Activated T-helper 9 cell treated with anti-CD3 and anti-CD28 coated beads, Interleukin-2, amount 50 U/mL, for 16 hours (primary cell): ENCODE measurements at places on chromosomes 1 and 21.
A peak's percentile ranks its signal among the peaks of the same experiment; 100 is the strongest.

DNA sequence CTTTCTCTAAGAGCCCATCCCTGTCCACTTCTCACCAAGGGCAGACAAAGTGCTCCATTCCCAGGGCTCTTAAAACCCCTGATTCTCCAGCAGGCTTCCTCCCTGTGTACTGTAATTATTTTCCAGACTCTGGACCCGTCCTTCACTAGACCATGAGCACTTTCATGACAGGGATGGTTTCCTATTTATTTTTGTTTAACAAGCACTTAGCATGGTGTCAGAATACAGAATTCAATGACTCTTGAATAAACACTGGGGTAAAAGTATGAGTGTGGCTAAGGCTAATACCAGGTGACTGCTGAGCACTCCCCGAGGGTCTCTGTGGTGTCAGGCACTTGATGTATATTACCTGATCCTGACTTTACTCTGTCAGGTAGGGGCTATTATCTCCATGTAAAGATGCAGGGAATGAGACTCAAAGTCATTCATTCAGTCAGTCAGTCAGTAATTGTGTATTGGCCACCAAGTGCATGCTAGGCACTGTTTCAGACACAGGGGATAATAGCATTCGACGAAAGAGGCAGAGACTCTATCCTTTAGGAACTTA, 47.2 kb downstream of the C1orf21 start:
- DNase-seq = no peak

- DNase-seq = peak; percentile 21
Observed at GRCh38 chr21:44083631-44084291, 23.4 kb upstream of the PWP2 start.

- DNase-seq = no peak
Observed at GRCh38 chr1:1264868-1265272, 8.8 kb downstream of the UBE2J2 start.

DNA sequence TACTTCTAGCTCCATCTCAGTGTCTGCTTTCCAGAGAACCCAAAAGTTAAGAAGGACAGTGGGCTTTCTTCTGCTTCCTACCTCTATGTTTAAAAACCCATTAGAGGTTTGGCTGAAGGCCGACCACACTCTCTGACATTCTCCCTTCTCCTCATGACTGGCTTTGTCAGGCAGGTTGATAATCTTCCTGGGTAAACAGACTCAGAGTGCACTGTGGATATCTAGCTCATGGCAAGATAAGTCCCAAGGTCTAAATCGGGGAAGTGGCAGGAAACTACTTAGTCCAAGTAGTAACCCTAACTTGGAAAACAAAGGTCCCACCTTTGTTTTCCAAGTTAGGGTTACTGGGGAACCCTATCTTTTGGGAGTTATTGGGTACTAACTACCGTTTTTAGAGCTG, 161.9 kb upstream of the SPAG17 start:
- no peak for DNase-seq

GRCh38 chr1:157878059-157878458, 36.5 kb upstream of the CD5L start:
- no peak for DNase-seq

DNA sequence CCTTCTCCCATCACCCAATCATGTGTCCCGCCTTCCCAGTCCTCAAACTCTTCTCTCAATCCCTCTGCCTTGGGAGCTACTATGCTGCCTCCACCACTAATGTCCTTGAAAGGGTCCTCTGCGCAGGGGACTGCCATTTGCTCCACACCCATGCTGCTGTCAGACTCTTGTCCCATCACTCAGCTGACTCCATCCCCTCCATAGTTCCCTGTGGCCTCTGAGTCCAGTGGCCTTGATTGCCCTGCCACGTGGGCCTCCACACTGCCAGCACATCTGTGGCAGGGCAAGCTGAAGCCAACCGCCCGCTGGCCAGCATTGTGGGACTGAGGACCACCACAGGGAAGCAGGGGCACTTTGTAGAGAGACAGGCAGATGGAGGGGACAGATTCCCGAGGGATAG, 1.3 kb upstream of the TNNT2 start:
- no peak for DNase-seq

- no peak for DNase-seq
Observed at GRCh38 chr1:45510036-45510971, 10.2 kb downstream of the MMACHC start.

GRCh38 chr1:95852483-95853070, 618.6 kb downstream of the RWDD3 start:
- DNase-seq = no peak

DNA sequence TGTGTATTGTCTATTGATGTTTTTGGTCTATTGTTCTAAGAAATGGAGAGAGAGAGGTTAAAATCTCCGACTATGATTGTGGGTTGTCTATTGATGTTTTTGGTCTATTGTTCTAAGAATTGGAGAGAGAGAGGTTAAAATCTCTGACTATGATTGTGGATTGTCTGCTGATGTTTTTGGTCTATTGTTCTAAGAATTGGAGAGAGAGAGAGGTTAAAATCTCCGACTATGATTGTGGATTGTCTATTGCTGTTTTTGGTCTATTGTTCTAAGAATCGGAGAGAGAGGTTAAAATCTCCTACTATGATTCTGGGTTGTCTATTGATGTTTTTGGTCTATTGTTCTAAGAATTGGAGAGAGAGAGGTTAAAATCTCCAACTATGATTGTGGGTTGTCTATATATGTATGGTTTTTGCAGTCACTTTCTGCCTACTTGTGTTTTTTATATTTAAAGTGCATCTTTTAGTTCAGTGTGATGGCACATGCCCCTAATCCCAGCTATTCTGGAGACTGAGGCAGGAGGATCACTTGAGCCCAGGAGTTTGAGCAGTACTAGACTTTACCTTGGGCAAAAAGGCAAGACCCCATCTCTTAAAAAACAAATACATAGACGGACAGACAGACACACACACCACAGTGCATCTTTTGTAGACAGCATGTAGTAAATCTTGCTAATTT, 16.2 kb downstream of the C1orf159 start:
- DNase-seq = no peak

GRCh38 chr1:14321422-14321821, 277.1 kb upstream of the KAZN start:
- no peak for DNase-seq

DNA sequence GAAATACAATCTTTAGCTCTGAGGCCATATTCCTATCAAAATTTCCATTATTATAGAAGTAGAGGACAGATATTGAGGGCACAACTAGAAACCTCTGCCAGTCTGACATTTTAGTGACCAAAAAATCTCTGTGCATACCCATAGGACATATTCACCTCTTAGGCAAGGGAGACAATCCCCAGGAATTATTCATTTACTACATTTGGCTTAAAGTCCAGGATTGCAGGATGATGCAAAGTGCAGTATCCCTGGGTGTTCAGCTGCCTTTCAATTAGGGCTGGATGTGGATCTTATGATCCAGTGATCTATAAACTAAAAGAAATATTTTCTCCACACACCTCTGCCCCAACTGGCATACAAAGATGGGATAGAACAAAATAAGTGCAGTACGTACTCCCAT, 50.9 kb downstream of the PTGS2 start:
- DNase-seq = no peak

DNA sequence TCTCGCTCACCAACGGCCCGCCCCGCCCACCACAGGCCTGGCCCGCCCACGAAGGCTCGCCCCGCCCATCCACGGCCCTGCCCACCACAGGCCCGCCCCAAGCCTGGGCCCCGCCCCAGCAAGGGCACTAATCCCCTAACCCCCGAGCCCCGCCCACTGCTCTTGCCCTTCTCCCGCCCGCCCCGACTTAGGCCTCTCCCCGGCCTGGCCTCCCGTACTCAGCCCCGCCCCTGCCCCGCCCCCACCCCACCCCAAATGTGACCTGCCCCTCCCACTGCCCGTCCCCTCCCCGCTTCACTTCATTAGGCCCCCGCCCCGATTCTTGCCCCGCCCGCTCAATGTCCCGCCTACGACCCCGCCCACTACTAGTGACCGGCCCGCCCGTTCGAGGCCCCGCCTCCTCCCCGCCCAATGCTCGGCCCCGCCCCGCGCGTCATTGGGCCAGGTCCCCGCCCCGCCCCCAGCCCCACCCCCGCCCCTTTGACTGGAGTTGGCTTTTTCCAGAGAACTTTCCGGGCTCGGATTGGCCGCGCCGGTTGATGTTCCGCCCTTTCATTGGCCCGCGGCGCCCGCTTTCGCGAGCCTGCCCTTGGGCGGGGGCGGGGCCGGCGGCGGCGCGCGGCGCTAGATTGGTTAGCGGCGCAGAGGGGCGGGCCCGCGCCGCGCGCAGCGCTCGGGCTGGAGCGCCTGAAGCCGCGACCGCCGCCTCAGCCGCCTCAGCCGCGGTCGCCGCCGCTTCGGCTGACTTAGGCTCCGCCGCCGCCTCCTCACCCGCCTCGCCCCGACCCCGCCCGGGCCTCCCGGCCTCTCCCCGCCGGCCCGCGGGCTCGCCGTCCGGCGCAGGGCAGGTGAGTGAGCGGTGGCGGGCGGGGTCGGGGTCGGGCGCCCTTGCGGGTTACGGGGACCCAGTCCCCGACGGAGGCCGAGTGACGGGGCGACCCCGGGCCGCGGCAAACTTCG, at the start of gene PCBP3:
Gene PCBP3 (plus strand): TSS at position 705 of the 960 bp plus-strand sequence. CDS start 206,361 bp downstream, outside the sequence.
- peak; percentile 87 for DNase-seq

GRCh38 chr1:40625076-40625475, 40.4 kb downstream of the RIMS3 start:
- no peak for DNase-seq

DNA sequence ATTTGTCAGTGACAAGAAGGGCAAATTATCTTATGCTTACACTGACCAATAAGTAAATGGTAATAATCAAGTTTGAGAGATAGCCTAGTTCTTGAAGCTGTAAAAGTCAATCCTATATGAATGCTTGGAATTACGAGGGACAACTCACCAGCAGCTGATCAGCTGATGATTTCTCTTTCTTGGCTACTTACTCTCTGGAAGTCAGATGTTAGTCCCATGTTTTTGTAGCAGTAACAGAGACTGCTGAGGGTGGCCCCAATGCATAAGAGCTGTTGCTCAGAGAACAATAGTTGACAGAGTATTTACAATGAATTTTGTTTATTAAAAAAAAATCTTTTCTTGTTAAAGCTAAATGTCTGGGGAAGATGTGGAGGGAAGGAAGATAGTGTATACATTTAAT, 39.3 kb downstream of the CD160 start:
- no peak for DNase-seq

- DNase-seq = no peak
Observed at GRCh38 chr1:205709640-205710039, 29.3 kb upstream of the SLC45A3 start.

DNA sequence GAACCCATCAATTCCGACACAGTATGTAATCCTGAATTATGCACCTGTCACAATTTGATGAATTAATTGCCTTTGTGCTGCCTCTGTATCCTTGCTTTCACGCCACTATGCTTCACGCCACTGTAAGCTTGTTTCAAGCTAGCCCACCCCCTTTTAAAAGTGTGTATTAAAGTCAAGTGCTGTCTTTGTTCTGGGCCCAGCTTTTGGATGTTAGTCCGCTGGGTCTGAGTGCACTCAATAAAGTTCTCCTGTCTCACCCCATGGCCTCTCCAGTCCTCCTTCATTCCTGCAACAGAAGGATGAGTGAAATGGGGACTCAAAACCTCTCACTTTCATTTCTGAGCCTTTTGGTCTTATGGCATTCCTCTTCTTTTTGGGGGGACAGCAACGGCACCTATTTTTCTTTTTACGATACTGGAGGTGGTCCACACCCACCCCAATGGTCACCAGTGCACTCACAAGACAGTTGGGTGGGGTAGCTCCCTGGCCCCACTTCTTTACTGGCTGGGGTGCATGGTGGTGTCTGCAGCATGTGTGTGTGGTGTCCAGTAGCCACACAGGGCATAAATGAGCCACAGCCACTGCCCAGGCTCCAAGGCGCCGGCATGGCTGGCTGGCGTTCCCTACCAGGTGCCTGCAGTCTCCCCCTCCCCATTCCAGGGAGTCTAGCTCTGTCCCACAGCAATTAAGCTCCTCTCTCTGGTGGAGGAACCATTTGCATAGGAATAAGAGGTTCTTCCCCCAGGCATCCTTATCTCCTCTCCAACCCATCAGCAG, 1.8 kb downstream of the THEM4 start:
- no peak for DNase-seq

DNA sequence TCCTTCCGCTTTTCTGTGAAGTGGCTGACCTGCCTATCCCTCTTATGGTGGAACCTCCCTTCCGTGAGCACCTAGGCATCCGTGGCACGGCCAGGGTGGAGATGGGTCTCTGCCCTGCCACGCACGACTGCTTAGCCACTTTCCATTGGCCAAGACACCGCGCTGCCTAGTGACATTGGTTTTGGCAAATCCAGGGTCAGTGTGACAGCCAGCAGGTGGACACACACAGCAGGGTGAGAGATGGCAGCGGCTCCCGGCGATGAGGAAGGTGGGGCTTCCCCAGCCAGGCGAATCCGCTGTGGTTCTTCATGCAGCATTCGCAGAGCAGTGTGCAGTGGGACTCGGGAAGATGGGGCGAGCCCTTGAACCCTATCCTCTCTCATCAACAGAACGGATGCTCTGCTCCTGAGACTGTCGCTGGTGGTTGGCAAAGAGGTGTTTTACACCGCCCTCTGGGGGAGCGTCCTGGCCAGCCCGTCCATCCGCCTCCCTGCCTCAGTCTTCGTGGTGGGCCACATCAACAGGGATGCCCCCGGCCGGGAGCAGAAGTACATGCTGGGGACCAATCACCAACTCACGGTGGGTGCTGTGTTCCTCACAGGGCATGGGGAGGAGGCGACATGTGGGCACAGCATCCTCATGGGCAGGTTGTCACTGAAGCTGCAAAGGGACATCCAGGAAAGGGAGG, 51.8 kb downstream of the DOP1B start:
- no peak for DNase-seq

GRCh38 chr1:6497215-6497866, 5.9 kb upstream of the PLEKHG5 start:
- DNase-seq = peak; percentile 46

GRCh38 chr1:152013664-152014237, 20.1 kb upstream of the S100A10 start:
- DNase-seq = no peak

DNA sequence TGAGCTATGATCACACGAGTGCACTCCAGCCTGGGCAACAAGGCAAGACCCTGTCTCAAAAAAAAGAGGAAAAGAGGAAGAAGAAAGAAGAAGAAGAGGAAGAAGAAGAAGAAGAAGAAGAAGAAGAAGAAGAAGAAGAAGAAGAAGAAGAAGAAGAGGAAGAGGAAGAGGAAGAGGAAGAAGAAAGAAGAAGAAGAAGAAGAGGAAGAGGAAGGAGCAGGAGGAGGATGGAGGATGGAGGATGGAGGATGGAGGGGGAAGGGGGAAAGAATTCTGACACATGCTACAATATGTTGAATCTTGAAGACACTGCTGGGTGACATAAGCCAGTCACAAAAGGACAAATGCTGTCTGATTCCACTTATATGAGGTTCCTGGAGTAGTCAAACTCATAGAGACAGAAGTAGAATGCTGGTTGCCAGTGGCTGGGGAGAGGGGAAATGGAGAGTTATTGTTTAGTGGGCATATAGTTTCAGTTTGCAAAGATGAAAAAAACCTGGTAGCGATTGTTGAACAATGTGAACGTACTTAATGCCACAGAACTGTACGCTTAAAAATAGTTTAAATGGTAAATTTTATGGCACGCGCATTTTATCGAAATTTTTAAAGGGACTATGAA, 47.3 kb upstream of the COA6 start:
- DNase-seq = no peak
